Kasumi-1 (cell line): ENCODE measurements at places on chromosomes 4 and X.

GRCh38 chrX:132491191-132491590, 2.4 kb upstream of the MBNL3 start:
- peak; percentile 84 for DNase-seq

DNA sequence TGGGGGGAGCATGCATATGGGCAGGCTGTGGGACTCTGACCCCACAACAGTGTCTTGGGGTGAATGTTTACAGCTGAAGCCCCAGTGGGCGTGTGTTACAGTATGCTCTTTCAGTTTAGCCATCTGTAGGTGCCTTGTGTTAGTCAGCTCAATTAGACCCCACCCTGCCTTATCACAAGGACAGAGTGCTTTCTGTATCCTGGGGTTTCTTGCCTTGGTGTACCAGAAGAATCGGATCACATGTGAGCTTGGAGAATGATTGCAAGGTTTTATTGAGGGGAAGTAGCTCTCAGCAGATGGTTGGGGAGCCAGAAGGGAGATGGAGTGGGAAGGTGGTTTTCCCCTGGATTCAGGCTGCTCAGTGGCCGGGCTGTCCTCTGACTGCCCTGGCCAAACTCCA, 27.3 kb downstream of the SH3BGRL start:
- DNase-seq = no peak

- peak; percentile 48 for DNase-seq
Observed at GRCh38 chr4:186201535-186202230, 10.3 kb downstream of the CYP4V2 start.

- DNase-seq = peak; percentile 53
Observed at GRCh38 chrX:56729152-56729850, at the start of gene NBDY. Gene NBDY (plus strand): TSS chrX:56729243. CDS start chrX:56729354, 111 bp downstream.

DNA sequence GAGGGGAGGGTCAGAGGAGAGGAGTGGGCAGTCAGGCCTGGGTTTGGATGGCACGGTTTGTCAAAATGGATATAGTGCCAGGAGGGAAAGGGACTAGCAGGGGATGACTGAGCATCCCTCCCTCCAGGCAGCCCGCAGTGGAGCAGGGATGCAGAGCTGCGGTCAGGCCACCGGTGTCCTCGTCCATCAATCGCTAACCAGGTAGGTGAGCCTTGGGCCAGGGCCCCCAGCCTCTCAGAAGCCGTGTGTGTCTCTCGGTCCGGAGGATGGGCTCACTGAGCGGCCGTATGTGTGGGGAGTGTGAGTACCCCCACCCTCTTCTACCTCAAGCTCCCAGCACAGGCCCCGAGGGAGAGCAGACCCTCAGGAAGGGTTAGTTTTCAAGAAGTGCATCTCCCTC, 538 bp upstream of the CYTL1 start:
- DNase-seq = no peak
